ENCODE measurements at places on chromosomes 11 and 22.

DNA sequence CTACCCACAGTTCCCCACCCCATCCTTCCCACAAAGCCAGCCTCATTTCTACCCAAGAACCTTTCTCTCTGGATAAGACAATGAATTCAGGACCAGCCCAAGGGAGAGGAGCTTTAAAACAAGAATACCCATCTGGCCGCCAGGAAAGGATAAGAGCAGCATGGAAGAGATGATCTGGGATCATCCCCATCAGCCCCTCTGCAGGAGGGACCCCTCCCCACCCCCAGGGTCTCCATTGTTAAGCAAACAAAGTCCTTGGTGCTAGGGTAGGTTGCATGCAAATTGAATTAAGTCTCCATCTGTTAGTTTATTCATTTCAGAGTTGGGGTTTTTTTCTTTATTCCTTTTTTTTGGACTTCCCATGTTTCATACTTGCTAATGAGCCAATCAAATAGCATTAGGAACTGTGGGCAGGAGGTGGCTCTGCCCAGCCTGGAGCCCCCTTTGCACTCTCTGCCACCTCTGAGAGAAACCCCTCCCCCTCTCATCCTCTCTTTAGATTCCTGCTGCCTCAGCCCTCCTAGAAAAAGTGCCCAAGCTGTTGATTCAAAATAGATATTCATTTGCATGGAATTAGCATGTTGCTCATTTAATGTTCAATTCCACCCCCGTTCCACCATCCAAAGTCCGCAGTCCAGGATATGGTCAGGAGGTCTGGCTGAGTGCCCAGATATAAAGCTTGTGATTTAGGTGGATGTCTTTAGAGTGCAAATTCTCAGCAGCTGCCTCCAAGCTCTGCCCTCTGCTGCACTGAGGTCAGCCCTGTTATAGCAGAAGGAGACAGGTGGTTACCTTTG, 138.5 kb upstream of the NCAM1 start:
- no peak for DNase-seq

DNA sequence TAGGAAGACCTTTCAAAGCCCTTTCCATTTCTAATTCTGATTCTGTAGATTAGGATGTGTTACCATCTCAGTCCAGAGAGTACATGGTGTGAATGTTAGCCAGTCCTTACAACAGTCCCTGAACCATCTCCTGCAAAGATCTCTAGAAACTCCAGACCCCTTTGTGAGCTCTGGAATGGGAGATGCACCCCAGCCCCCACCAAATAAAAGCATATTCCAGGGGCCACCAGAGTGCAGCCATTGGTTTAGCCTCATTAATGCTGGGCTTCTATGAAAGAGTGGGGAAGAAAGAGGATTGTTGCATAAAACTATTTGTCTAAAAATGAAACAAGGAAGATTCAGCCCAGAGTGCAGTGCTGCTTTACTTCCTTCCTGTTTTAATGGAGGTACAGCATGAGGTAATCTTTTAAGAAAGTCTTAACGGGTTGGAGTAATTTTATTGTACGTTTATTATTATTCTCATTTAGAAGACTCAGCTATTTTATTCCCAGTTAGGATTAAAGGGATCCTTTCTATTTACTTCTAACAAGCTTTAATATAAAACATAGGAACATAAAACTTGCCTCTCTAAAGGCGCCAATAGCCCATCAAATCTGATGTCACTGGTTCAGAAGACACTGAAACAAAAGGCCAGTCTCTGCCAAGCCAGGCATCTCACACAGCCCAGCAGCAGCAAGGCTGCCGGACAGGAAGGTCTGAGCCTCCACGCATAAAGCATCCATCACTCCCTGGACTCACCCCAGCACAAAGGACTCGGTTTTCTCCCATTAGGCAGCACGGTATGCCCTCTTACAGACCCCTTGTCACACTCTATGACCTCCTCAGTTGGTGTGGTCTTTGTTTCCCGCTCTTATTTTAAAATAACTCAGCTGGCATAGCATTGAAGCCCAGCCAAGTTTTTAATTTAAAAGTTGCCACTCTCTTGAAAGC, 203.9 kb upstream of the BLID start:
- no peak for DNase-seq

DNA sequence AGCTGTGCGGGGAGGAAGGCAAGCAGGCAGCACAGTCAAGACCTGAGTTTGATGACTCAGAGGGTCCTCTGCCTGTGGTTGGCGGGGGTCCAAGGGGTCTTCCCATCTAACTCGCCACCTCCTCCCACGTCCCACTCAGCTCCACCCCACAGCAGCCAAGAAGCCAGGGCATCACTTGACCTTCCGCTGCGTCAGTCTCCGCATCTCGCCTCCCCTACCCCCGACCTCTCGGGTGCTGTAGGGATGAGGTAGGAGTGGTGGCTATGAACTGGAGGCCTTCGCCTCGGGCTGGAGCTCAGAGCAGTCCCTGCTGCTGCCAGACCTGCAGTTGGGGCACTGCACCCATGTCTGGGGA, 90.6 kb downstream of the CDKN1C start:
- DNase-seq, result no peak

GRCh38 chr11:31943056-31943780, 132.1 kb upstream of the PAX6 start:
- DNase-seq, result no peak

DNA sequence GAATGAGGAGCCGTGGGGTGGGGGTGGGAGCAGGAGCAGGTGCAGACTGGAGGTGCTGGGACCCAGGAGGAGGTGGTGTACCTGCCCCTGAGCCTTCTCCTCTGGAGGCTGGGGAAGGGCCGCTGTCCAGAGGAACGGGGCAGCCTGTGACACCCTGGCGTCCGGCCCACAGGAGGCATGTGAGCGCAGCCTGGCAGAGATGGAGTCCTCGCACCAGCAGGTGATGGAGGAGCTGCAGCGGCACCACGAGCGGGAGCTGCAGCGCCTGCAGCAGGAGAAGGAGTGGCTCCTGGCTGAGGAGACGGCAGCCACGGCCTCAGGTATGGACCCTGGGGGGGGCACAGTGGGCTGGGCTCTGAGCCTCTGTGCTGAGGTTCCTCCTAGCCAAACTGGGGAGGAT, 42.2 kb upstream of the GCAT start:
- no peak for DNase-seq

DNA sequence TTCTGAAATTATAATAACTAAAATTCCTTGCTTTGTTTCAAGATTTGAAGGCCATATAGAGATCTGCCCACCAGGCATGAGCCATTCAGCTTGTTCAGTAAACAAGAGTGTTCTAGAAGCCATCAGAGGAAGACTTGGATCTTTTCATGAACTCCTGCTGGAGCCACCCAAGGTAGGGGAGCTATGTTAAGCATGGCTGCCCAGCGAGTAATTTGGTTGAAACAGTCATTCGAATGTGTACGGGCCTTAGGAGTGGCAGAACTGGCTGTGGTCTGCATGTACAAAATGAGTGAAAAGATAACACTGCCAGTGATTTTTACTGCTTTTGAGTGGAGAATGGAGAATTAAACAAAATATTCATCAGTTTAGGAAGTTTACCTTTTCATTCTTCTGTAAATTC, 103.7 kb downstream of the PPP6R3 start:
- no peak for DNase-seq

GRCh38 chr22:50194037-50194805, 6.6 kb upstream of the SELENOO start:
- DNase-seq, result no peak

DNA sequence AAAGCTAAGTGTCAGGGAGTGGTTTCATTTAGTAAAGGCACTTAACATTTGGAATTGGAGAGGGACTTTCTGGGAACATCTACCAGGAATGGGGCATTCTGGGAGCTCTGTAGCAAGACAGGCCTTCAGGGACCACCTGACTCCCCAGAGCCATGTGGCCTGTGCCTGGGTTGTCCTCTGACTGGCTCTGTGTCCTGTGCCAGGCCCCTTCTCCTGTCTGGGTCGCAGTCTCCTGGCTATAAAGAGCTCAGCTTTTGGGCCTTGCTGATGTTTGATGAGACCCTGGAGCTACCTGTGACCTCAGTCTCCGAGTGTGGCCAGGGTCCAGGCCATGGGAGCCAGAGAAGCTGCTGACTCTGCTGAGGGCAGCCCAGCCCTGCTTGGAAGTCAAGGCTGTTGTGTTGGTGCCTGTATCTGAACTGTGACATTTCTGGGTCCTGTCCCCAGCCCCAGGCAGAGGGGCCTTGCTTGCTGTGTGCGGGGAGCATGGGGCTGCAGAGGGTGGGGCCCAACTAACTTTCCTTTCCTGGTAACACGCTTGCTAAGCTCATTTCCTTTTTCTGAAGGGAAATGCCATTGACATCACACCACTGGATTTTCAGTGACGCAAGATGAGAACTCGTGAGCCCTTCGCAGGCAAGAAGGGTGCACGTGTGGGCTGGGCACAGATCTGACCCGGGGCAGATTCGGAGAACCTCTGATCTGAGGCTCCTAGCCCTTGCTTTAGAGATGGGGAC, 41.3 kb downstream of the LRRC32 start:
- no peak for DNase-seq

GRCh38 chr11:75773595-75774353, 5.2 kb downstream of the DGAT2 start:
- no peak for DNase-seq

DNA sequence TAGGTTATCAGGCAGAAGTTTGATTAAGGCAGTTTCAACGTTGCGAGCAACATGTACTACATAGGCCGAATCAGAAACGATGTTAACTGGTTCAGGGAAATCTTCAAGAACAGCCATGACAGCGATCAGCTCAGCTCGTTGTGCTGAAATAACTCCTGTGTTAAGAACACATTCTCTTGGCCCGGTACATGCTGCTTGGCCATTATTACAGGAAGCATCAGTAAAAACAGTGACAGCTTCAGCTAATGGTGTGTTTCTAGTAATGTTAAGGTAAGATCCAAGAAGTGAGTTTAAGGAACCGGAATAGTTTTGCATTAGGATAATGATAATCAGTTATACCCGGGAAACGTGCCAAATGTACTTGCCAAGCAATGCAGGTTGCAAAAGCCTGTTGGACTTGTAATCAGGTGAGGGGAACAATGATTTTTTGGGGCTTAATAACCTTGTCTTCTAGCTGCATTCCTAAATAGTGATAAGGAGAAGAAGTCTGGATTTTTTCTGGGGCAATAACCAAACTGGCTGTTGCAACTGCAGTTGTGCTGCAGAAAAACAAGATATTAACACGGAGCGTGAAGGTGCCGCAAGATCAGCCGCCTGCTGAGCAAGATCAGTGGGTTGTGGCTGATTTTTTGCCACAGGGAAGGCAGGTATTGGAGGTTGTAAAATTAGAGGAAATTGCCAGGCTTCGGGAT, 14.3 kb downstream of the OR52K1 start:
- DNase-seq, result no peak

DNA sequence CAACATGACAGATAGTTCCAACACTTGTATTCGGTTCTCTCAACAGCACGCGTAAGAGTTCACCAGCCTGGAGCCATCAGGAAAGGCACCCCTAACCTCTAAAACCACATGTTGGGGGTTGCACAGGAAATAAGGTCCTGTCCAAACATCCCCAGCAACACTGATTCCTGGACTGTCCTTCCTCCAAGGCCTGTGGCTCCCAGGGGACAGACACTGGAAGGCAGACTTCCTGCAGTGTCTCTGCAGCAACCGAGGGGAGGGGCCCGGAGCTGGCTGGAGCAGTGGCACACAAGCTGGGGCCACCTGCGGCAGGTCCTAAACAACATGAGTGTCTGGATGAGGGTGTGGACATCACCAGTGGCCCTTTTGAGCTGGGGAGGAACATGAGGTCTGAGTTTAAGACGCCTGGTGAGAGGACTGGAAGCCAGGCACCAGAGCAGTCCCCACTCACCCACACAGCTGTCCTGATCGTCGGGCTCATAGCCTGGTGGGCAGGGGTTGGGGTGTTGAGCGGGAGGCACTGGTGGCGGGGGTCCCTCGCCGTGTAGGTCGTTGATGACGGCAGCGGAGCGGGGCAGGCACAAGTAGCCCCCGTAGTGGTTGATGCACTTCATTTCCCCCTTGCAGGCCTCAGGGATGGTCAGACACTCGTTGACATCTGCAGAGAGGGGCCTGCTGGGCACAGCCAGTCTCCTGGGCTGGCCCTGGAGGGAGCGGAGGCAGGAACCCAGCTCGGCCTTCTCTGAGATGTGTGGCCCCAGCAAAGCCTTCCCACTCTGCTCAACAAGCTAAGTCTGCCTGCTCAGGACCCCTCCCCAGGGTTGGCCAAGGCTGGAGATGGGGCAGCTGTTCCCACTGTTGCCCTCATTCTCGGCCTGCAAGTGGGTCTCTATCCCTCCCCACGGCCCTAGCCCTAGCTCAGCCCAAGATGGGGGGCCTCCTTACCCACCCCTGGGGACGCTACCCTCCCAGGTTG, 1.6 kb downstream of the EFEMP2 start:
- peak; percentile 37 for DNase-seq

DNA sequence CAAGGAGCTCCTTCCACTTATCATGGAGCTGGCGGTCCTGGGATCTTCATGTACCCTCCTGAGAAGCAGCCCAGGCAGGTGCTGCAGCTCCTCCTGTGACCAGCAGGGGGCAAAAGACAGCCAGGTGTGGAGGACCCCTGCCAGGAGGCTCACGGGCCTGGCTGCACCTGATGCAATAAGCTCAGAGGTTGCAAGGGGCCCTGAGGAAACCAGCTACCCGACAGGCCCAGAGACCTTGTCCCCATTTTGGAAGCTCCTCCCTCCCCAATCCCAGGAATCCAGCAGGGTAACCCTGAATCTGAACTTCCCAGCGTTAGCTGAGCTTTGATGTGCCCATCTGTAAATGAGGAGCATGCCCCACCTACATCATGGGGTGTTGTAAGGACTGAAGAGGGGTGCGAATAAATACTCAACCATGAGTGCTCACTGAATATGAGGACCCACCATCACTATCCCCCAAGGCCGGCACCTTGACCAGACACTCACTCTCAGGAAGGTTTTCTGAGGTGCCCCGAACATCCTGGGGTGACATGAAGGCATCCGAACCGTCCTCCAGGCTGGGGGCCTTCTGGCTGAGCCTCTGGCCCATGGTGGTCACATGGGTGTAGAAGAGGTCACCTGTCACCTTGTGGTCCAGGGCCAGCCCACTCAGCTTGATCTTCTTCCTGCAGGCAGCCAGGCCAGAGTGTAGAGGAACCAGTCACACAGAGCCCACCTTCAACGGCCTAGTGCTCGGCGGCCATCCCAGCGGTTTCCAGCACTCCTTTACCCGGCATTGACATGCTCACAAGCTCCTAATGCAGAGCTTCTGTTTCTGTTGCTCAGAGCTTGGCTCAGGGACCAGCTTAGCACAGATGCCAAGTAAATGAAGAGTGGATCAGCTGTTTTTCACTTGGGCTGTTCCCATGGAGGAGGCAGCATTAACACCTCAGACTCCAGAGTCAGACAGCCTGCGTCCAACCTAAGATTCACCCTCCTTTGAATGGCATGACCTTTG, 21.7 kb downstream of the SLC43A1 start:
- peak; percentile 28 for DNase-seq

- DNase-seq, result no peak
Measured at GRCh38 chr11:70833011-70833410, 419.4 kb downstream of the SHANK2 start.

DNA sequence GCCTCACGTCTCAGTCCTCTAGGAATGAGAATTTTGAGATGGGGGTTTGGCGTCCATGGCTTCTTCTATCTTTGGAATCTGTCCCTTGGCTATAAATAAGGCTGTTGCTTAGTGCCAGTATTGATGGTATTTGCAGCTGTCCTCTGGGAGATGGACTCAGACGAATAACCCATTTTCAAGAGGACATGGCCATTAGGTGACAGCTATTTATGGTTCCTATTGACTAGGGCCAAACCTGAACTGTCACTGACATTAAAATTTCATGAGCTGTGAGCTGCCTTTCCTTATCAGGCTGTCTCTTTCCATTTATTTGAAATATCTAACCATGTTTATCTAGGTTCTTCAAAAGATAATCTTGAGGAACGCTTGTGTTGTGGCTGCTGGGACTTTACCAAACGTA, 92.7 kb downstream of the NAV2 start:
- DNase-seq, result no peak

Data from NCI-H187 (cell line).